ENCODE measurements at places on chromosomes 12 and 14.

GRCh38 chr12:27426743-27427487 lies 19.6 kb upstream of the SMCO2 start:
- DNase-seq = no peak

DNA sequence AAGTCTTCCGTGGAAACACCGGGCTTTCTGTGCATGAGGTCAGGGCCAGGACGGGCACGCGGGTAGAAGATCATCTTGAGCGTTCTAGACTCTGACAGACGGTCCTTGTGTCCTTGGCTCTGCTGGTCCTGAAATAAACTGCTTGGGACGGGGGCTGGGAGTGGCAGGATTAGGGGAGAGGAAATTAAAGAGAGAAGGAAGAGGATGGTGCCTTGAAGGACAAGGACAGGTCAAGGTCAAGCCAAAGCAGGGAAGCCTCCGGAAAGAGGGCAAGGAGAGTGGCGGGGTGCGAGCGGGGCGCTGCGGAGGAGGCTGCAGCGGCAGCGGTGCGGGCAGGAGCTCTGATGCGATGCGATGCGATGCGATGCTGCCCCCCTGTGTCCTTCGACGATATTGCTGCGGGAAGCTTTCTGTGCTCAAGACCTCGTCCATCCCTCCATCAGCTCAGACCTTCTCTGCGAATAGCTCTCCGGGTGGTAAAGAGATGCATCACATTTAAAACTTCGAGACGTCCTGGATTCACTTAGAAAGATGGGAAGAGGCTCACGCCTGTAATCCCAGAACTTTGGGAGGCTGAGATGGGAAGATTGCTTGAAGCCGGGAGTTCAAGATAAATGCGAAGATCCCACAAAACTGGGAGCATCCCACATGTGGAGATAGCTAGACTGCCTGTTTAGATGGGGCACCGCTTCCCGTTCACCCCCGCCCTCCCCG lies 110.1 kb upstream of the TMEM132D start:
- DNase-seq = no peak

DNA sequence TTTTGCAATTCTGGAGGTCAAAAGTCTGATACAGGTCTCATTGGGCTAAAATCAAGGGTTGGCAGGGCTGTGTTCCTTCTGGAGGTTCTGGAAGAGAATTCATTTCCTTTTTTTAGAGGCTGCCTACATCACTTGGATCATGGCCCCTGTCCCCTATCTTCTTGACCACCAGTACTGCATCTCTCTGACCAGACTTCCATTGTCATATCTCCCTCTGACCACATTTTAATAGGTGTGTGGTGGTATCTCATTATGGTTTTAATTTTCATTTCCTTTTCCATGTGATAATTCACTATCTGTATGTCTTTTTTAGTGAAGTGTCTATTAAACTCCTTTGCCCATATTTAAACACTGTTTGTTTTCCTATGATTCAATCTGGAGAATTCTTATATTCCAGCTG lies 215.2 kb upstream of the OTX2 start:
- DNase-seq = no peak

- no peak for DNase-seq
Measured at GRCh38 chr12:81078469-81079196, 754 bp downstream of the ACSS3 start.

DNA sequence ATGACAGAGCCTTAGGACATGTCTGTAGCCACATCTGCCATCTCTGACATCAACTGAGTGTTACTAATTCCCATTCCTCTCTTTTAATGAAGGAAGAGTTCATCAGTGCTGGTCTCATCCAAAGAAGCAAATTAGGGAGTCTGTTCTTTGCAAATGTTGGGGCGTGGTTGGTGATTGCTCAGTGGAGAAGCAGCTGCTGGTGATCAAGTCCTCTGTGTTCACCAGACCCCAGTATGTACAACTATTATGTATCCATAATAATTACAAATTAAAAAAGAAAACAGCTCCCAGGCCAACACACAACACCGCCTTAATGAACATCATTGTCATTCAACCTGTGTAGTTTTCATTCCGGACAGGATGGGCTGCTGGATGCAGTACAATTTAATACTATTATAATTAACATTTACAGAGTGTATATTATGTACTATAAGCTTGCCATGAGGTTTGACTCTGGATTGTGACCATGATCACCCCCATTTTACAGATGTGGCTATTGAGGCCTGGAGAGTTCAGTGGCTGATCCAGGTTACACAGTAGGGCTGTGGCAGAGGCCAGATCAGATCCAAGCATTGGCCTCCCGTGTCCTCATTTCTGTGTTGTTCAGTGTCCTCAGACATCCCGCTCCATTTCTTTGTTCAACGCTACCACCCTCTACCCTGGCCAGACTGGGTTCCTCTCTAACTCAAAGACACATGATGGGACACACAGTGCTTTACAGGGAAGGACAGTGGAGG lies 179.0 kb downstream of the CHST11 start:
- DNase-seq = no peak

GRCh38 chr14:102688290-102688689 lies 89.0 kb upstream of the TRAF3 start:
- no peak for DNase-seq

GRCh38 chr12:1978078-1978862 lies 26.0 kb downstream of the DCP1B start:
- DNase-seq = no peak

DNA sequence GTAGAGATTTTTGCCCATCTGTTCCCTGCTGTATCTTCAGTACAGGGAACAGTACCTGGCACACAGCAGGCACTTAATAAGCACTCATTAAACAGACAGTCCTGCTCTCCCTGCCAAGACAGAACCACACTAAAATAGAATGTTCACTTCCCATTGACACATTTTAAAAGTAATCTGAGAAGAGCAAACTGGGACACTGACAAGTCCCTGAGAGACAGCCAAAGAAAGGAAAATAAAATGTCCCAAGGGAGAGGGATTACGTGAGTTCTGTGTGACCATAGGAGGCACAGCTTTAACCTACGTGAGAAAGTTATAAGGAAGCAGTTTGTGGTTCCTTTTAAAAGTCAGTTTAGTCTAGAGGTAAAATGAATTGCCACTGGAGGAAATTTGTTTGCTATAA lies 43.9 kb upstream of the SYCP3 start:
- no peak for DNase-seq

GRCh38 chr14:29618323-29619067 lies 309.2 kb downstream of the PRKD1 start:
- no peak for DNase-seq

- no peak for DNase-seq
Measured at GRCh38 chr12:108709697-108710096, 21.6 kb downstream of the CORO1C start.

- no peak for DNase-seq
Measured at GRCh38 chr14:95314609-95315008, 5.1 kb downstream of the CLMN start.

DNA sequence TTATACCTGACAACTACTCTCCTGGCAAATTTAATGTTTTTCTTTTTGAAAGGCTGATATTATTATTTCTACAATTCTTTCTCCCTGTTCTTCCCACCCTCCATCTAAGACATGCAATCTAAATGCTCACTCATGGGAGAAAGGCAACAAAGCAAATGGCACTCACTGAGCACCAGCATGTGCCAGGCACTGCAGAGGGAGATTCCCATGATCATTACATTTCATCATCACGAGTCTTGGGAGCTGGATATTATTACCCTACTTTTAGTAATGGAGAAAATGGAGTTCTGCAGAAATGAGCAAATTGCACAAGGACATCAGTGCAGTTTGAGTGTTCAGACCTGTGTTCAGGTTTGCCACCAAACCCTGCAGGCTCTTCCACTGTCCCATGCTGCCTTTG lies 27.9 kb downstream of the PPM1H start:
- no peak for DNase-seq

DNA sequence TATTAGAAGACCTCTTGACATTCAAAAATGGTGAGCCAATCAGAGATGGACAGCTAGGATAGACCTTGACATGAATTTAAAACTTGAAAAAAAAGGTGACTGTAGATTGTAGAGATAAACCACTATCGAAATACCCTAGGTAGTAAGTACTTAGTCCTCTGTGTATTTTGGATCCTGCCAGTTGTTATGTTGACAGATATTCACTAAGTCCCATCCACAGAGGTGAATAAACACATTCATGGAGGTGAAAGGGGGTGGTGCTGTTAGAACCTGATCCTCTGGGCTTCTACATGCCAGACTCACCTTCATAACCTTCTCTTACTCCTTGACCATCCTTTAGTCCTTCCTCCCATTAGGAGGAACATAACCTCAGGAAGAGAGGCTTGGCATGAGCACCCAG lies 72.3 kb downstream of the OTX2 start:
- no peak for DNase-seq

DNA sequence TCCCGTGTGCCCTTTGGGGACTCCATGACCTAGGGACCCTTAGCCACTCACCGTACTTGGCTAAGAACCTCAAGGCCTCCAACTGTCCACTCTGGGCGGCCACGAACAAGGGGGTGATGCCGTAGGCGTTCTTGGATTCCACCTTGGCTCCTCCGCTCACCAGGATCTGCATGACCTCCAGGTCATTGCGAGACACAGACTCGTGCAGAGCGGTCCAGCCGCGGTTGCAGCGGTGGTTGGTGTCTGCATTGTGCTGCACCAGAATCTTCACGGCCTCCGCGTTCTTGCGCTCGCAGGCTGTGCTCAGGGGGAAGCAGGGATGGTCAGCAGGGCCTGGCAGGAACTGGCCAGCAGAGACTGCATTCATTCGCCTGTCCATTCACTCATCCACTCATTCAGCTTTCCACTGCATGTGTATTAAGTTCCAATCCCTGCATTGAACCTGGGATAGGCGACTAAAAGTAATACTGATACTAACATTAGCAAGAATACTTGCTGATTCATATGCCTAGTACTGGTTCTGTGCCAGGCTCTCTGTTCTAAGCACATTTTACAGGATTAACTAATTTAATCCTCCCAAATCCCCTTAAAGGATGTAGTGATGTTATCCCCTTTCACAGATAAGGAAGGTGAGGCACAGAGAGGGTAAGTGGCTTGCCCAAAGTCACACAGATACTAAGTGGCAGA lies 23.9 kb downstream of the FAM181A start:
- DNase-seq = no peak

DNA sequence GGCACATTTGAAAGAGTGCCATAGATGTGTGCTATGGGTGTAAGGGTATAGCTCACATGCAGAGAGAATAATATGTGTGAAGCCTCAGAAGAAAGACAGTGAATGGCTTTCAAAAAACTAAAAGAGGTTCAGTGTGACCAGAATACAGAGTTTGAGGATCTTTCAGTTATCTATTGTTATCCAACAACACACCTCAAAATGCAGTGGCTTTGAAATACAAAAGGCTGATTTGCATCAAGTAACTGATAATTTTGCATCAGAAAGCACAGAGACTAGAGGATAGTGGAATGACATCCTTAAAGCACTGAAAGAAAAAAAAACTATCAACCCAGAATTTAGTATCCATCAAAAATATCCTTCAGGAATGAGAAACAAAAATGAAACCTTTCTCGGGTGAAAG lies 131.6 kb upstream of the IGF1 start:
- DNase-seq = no peak

GRCh38 chr14:31380106-31380505 lies 40.2 kb downstream of the HEATR5A start:
- no peak for DNase-seq

- DNase-seq = no peak
Measured at GRCh38 chr12:102951841-102952240, 5.6 kb upstream of the ASCL1 start.

Data from activated CD8-positive, alpha-beta memory T cell treated with anti-CD3 and anti-CD28 coated beads for 1 hour (primary cell).